ENCODE measurements at places on chromosomes 4 and X.

- no peak for DNase-seq
Measured at GRCh38 chr4:181982437-181982836, 260.8 kb upstream of the TENM3 start.

GRCh38 chr4:143085659-143086058 lies 99.1 kb upstream of the USP38 start:
- no peak for DNase-seq

DNA sequence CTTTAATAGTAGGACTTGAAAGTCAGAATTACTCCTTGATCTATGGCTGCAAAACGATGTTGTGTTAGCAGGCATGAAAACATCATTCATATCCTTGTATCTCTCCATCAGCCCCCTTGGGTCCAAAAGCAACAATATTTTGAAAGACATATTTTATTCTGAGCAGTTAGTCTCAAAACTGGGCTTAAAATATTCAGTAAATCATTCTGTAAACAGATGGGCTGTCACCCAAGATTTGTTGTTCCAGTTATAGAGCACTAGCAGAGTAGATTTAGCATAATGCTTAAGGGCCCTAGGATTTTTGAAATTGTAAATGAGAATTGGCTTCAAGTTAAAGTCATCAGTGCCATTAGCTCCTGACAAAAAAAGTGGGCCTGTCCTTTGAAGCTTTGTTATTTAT lies 1565.6 kb downstream of the STIM2 start:
- DNase-seq: no peak

GRCh38 chr4:183180096-183180495 lies 81.0 kb downstream of the WWC2 start:
- DNase-seq: no peak

DNA sequence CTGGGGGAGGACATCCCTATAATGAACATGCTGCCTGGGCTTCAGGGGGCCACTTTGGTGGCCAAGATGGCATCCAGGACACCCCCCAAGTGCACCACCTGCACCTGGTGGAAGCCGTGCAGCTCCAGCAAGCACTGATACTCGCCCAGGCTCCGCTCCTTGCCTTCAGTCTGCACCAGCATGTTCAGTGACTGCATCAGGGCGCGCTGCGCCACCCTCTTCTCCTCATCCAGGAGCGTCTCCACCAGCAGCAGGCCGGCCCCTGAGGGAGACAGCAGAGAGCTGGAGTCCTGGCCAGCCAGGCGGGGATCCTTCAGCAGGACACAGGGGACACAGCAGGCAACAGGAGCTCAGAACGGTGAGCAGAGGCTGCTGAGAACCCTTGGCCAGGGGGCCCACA lies 11.3 kb upstream of the SLC25A6 start:
- DNase-seq: peak; percentile 37

GRCh38 chr4:138241281-138242075 lies 671 bp downstream of the SLC7A11 start:
- no peak for DNase-seq

GRCh38 chr4:105092356-105092755 lies 54.3 kb upstream of the TET2 start:
- DNase-seq: no peak
